Stimulated activated CD4-positive, alpha-beta T cell treated with anti-CD3 and anti-CD28 coated beads, Interleukin-15, amount 100 ng/mL, for 24 hours (primary cell): ENCODE measurements at places on chromosomes 4 and X.

- DNase-seq, result peak; percentile 11
Measured at GRCh38 chrX:130118441-130119311, 8.4 kb upstream of the ELF4 start.

- DNase-seq, result no peak
Measured at GRCh38 chr4:159723341-159724048, 620.6 kb downstream of the RAPGEF2 start.

DNA sequence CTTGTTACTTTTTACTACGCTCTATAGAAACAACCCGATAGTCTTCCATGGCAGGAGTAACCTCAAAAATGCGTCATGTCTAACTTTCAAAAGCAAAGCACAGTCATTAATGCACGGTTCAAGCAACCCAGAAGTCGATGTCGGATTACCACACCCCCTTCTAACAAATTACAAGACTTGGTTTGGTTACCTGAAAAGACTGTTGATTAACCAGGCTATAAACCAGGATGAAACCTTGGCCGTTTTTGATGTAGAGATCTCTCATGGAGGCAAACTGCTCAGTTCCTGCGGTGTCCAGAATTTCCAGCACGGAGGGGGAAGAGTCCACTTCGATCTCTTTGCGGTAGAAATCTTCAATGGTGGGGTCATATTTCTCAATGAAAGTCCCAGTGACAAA is 2.4 kb downstream of the RAP2C start:
- DNase-seq, result peak; percentile 16

GRCh38 chr4:52983563-52984303 is 121.6 kb downstream of the RASL11B start:
- no peak for DNase-seq

DNA sequence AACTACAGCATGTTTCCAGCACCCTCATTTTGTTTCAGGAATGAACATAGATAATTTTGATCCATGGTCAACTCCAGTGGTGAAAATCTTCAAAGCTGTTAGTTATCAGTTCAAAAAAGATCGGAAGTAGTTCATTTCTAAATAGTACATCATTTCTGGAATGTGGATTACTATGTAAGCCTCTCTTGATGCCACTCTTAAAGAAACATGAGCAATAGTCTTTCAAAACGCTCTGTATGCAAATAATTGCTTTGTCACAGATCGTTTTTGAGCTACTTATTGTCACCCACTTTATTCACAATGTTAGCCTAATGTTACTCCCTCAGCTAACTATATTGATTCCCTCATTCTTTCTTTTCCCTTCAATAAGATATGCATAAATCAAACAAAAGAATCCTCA is 65.7 kb downstream of the NEIL3 start:
- DNase-seq, result no peak

GRCh38 chr4:52868133-52868532 is 6.0 kb downstream of the RASL11B start:
- DNase-seq, result no peak

DNA sequence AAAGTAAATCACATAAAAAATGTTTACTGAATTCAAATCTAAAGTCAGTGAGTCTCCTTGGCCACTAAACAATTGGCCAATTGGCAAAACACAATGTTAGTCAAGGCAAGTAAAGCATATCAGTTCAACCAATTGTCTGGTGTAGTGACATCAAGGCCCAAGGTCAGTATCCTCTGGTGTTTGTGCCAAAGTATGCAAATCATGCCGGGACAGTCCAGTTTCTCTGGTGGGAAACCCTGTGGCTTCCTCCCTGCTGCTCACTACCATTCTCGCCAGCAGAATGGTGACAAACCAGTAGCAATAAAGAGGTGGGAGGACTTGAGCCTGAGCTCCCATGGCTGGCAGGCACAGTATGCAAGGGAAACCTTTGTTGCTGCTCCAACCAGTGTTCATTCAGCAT is 314.9 kb upstream of the FGF13 start:
- no peak for DNase-seq

GRCh38 chrX:56563231-56564161 is at the start of gene UBQLN2:
Gene UBQLN2, plus strand, starts transcription at chrX:56563627. Its CDS starts 247 bp downstream, at chrX:56563874.
- DNase-seq, result peak; percentile 83

- no peak for DNase-seq
Measured at GRCh38 chr4:155903453-155903852, at the start of gene TDO2. Gene TDO2, plus strand, starts transcription at chr4:155903696. Its CDS starts 63 bp downstream, at chr4:155903759.

DNA sequence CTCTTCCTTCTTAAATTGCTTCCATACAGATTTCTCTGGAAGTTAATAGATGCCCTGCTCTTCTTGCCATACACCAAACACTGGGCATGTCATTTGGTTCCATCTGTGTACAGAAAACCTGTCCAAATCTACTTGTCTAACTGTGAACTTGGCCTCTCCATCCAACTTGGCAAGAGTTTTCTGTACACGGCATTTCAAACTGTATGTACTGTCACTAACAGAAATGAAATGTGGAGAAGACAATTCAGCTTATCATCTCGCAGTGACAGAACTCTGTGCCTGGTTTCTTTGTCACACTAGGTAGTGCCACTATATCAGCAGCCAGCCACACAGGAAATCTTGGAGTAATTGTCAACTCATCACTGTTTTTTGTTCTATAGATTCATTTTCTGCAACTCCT is 58.2 kb downstream of the CXXC4 start:
- no peak for DNase-seq

GRCh38 chr4:836003-836511 is 10.1 kb upstream of the CPLX1 start:
- peak; percentile 1 for DNase-seq

- DNase-seq, result no peak
Measured at GRCh38 chr4:95847908-95848460, 8.1 kb downstream of the PDHA2 start.

DNA sequence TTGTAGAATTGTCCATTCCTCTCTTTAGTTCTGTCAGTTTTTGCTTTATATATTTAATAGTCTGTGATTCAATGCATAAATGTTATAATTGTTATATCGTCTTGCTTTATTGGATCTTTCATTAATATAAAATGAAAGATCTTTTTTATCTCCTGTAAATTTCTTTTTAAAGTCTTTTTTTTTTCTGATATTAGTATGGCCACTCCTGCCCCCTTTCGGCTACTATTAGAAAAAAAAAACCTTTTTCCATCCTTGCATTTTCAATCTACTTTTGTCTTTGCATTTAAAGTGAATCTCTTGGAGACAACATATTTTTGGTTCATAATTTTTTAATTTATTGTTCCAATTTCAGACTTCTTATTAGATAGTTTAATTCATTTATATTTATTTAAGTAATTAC is 677.4 kb upstream of the NDST4 start:
- DNase-seq, result no peak

GRCh38 chr4:176769514-176769913 is 23.2 kb downstream of the VEGFC start:
- DNase-seq, result no peak

DNA sequence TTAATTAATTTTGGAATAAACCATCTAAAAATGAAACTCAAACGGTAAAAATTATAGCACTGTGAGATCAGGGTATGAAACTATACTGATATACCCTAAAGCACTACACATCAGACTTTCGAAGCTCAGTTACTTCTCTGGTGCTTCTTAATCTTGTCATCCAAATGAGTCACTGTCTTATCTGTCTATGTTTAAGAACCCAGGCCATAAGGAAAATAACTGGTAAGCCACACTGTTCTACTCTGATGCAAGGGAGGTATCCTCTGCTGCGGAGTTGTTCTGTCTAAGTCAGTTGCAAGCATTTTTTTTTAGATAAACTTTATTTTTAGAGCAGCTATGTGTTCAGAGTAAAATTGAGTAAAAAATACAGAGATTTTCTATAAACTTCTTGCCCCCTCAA is 830.8 kb upstream of the POU3F4 start:
- no peak for DNase-seq

GRCh38 chrX:15983034-15983433 is 128.4 kb upstream of the AP1S2 start:
- no peak for DNase-seq

- DNase-seq, result peak; percentile 37
Measured at GRCh38 chrX:19798423-19798822, 89.0 kb downstream of the SH3KBP1 start.

DNA sequence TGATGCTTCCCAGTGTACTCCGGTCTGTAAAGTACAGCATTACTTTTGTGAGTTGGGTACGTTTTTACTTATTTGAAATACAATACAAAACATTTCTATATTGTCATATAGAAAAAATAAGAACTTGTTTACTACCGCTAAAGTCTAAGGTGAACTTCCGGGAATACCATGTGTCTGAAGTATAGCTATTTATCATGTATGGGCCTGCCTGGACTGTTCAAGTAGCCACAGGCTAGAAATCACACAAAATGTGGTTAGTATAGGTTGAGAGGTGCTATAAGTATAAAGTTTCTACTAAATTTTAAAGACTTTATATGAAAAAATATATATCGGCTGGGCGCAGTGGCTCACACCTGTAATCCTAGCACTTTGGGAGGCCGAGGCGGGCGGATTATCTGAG is 152.3 kb downstream of the ARAP2 start:
- DNase-seq, result no peak

DNA sequence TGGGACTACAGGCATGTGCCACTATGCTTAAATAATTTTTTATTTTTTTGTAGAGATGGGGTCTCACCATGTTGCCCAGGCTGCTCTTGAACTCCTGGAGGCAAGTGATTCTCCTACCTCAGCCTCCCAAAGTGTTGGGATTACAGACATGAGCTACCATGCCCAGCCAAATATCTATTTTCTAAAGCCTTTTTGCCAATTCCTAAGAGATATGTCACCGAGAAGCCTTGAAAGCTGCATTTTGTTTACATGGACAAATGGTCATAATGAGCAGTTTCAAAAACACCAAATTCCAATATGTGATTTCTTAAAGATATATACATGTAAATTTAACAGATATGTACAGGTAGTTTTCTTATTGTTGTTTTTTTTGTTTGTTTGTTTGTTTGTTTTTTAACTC is 33.0 kb upstream of the PGRMC2 start:
- no peak for DNase-seq

DNA sequence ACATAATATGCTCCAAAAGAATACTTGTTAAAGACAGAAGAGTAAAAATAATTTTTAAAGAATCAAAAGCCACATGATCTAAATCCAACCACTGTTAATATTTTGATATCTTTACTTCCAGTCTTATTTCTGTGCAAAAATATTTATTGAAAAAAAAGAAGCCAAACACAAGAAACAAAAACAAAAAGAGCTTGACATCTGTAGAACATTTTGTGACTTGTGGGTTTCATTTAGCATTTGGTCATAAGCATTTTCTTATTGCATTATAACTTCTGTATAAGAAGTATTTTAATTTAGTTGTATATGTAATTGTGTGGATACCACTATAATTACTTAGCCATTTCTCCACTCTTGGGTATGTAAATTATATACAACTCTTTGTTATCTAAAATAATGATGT is 63.1 kb downstream of the DIPK2B start:
- no peak for DNase-seq

DNA sequence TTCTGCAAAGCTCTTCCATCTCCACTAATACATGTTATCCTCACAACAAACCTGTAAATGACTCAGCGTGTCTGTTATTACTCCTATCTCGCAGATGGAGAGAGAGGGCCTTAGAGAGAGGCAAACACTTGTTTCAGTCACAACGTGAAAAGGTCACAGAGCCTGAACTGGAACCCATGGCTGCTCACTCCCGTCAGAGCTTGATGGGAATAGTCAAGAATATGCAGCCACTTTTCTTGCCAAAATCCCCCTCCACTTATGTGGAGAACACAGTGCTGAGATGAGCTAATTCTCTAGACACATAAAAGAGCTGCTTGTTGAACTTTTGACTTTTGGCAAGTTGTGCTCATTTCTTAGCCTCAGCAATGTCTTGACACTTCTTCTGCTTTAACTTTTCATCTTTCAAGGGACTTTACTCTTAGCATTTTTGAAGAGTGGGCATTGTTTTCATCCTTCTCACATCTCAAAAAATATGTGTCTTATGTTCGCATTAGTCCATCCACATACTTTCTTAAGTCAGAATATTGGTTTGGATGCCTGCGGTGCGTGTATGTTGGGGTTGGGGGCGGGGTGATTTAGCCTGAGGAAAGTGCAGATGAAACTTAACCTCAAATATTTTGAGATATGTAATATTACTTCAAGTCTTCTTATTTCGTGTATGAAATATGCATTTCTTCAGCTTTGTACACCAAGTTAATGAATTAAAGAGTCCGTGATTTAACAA is 69.2 kb downstream of the SYNPO2 start:
- no peak for DNase-seq

- no peak for DNase-seq
Measured at GRCh38 chr4:156677131-156677531, 294.5 kb downstream of the PDGFC start.

- DNase-seq, result no peak
Measured at GRCh38 chr4:149062997-149063396, 620.8 kb upstream of the NR3C2 start.

DNA sequence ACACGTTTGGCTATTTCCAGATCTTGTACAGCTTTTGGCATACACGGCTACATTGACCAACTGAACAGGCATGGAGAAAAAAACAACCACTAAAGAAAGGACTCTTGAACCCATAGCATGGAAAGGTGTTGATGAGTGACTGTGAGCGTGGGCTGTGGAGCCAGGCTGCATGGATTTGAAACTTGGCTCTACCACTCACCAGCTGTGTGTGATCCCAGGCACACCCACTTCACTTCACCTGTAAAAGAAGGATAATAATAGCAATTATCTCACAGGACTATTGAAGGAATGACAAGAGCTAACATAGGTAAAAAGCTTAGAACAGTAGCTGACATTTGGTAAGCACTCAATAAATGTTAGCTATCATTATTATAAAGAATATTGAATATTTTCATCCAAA is 301.7 kb upstream of the CPEB2 start:
- no peak for DNase-seq

GRCh38 chr4:156102411-156102810 is 148.7 kb upstream of the CTSO start:
- no peak for DNase-seq

DNA sequence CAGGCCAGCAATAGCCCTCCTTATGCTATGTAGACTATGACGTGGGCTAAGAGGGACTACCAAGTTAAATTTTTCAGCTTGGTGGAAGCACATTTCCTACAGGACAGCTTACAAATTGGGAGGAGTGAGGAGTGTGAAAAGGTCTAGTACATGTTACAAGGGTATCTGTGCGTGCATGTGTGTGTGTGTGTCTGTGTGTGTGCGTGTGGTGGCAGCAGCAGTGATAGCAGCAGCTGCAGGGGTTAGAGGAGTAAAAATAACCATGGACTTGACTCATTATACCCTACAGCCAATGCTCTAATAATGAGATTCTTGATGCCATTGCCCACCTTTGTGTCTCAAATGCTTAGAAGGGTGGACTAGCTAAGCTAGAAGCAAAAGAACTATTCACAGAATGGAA is 88.6 kb downstream of the SLC9A7 start:
- DNase-seq, result no peak

DNA sequence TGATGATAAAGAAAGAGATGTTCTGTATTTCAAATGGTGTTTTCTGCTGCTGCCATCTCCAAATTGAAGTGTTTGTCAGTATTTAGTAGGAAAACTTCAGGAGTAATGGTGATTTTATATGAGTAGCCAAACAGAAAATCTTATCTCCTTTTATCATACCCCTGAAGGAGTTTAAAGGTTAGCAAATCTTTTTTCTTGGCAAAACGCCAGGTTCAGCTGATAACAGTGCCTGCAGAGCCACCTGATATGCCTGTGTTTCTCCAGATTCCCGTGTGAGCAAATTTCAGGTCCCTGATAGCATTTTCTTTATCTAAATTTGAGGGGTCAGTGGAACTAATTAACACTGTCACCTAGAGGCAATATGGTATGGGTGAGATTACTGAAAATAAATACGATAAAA is 65.8 kb upstream of the ETNPPL start:
- DNase-seq, result no peak
